ENCODE measurements at places on chromosomes 6 and 20.

GRCh38 chr6:135182071-135183001 is 1.2 kb downstream of the MYB start:
- DNase-seq: no peak

GRCh38 chr6:42423244-42423643 is 28.5 kb downstream of the TRERF1 start:
- DNase-seq: no peak

- DNase-seq: no peak
These were observed 249.5 kb downstream of the SOX4 start for GRCh38 chr6:21842875-21843645.

DNA sequence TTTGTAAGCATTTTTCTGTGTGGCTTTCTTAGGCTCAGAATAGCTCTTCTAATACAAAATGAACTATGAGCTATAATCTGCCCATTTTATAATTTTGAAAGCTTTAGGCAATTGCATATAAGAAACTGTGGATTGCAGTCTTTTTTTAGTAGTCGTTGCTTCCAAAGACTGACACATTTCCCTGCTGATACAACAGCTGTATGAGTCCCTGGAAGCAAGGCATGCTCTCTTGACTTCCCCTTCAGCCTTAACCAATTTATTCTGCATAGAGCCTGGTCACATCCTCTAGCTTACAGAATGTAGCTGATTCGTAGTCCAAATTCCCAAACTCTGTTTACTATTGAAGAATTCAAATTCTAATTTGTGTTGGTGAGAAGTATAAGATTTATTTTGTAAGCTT is 155.3 kb upstream of the EYA4 start:
- DNase-seq: no peak

DNA sequence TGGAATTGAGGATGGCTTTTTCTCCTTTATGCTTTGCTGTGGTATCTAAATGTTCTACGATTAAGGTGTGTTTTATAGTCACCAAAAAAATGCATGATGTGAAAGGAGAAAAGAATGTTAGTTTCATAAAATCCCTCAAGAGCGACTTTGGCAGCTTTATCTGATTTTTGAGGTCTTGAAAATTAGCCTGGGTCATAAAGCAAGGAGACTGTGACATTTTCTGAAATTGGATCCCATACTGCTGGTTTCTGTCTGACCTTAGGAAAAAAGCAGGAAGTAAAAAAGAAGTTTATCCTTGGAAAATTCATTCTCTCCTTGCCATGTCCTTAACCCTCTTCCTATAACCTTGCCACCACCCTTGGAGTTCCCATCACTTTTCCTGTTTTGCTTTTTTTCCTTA is 525.3 kb downstream of the CD83 start:
- no peak for DNase-seq

- no peak for DNase-seq
These were observed 43.2 kb upstream of the TXNDC5 start for GRCh38 chr6:7953753-7954152.

- DNase-seq: no peak
These were observed 130.6 kb upstream of the C6orf118 start for GRCh38 chr6:165439928-165440554.

- no peak for DNase-seq
These were observed 7.6 kb downstream of the MYB start for GRCh38 chr6:135188718-135189117.

DNA sequence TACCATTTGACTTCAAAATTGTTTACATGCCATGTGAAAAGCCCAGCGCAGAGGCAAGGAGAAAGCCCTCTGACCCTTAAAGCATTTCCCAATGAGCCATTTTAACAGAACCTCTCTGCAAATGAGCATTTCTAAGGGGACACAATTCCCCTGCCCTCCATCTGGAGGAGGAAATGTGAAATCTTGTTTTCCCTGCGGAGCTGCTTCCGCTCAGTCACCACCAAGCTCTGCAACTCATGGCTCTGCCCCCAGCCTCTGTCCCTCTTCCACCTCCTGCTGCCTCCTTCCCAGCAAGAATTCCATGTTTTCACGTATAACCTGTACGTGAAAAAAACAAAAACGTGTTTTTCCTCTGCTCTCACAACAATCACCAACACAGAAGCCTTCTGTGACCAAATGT is 12.3 kb downstream of the RIN2 start:
- no peak for DNase-seq

- no peak for DNase-seq
These were observed 57.9 kb downstream of the KCNB1 start for GRCh38 chr20:49424536-49424935.

GRCh38 chr6:2054516-2055067 is 190.8 kb downstream of the GMDS start:
- no peak for DNase-seq

- no peak for DNase-seq
These were observed 96.0 kb downstream of the JPH2 start for GRCh38 chr20:44091026-44091425.

GRCh38 chr6:100880149-100880852 is 828 bp downstream of the ASCC3 start:
- no peak for DNase-seq

- DNase-seq: no peak
These were observed 98.0 kb downstream of the ASXL1 start for GRCh38 chr20:32455901-32456701.

- DNase-seq: no peak
These were observed 116.8 kb downstream of the RNASET2 start for GRCh38 chr6:166839569-166839968.

DNA sequence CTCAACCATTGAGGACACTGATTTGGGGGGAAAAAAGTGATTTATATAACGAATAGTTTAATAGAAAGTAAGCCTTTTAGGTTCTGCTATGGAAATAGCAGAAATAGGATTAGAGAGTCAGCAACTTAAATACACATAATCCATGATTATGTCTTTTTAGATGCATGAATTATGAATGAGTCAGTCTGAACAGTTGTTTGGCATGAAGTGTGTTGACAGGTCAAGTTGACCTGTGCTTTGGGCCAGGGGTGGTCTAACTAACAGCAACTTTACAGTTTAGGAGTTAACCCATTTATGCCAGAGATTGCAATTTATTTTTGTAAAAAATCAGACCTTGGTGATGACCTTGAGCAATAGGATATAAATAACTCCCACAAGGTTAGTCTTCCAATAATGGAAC is 191.3 kb downstream of the MTFR2 start:
- DNase-seq: no peak

- no peak for DNase-seq
These were observed 262.4 kb downstream of the PLCB1 start for GRCh38 chr20:8394308-8394945.

DNA sequence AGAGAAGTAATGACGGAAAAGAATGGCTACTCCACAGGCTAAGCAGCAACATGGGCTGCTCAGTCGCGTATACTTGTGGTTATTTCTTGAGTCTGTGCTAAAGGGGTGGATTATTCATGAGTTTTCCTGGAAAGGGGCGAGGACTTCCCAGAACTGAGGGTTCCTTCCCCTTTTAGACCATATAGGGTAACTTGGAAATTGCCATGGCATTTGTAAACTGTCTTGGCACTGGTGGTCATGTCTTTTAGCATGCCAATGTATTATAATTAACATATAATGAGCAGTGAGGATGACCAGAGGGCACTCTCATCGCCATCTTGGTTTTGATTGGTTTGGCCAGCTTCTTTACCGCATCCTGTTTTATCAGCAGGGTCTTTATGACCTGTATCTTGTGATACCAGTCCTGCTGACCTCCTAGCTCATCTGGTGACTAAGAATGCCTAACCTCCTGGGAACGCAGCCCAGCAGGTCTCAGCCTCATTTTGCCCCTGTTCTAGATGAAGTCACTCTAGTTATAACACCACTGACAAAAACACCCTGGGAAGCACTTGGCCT is 11.4 kb downstream of the LBP start:
- no peak for DNase-seq

GRCh38 chr6:122736163-122736562 is 43.4 kb upstream of the FABP7 start:
- DNase-seq: no peak

DNA sequence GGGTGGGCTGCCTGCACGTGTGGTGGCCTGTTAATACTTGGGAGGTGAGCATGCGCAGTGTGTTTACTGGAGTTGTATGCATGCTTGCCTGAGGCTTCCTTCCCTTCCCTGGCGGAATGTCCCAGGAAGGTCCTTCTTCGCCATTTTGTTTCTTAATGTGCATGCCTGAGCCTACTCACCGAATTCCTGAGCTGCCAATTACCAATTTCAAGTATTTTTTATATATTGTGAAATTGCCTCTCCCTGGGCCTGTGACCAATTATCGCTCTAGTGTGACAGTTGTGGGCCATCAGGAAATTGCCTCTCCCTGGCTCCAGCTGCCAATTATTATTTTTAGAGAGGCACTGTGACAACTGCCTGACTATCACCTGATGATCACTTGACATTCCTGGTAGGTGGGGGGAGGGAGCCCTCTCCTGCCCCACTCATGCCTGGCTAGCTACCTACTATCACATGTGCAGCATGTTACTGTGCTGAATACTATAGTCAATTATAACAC is 70.0 kb downstream of the FAM50B start:
- no peak for DNase-seq

GRCh38 chr6:161815965-161816364 is 542.1 kb upstream of the AGPAT4 start:
- DNase-seq: no peak

- DNase-seq: no peak
These were observed 330.8 kb downstream of the BCKDHB start for GRCh38 chr6:80437221-80437620.

GRCh38 chr6:110447761-110448160 is 28.7 kb downstream of the SLC22A16 start:
- DNase-seq: no peak

DNA sequence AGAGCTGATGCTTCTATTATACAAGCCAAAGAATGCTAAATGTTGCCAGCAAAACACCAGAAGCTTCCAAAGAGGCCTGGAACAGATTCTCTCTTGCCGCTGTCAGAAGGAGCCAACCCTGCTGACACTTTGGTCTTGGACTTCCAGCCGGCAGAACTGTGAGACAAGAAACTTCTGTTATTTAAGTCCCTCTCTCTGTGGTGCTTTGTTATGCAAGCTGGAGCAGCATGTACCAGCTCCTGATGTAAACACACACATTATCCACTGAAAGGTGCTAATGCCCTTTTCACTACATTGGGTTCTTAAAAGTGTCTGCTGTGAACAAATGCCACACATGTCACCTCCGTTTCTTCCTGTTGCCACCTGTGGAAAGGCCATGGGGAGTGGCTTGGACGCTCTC is 25.9 kb upstream of the PRELID3B start:
- no peak for DNase-seq

GRCh38 chr6:78533426-78533825 is 333.9 kb upstream of the IRAK1BP1 start:
- DNase-seq: no peak

DNA sequence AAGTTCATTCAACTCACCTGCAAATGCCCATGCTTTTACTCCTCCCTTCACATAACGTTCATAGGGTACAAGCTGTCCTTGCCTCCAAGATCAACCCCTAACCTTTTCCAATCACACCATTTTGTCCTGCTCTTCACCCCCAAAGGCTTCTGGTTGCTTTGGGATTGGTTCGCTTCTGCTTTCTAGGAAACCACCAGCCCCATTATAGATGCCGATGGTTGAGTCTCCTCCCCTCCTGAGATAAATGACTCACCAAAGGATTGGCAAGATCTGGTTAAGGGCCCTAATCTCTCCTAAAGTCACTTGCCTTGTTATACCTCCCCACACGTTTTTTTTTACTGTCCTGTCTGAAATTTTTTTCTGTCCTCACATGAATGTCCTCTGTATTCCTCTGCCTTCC is 311.4 kb downstream of the HACE1 start:
- DNase-seq: no peak

GRCh38 chr20:44884907-44885391 is 556 bp upstream of the YWHAB start:
- DNase-seq: no peak

GRCh38 chr6:45704056-45704800 is 311.4 kb downstream of the CLIC5 start:
- no peak for DNase-seq

DNA sequence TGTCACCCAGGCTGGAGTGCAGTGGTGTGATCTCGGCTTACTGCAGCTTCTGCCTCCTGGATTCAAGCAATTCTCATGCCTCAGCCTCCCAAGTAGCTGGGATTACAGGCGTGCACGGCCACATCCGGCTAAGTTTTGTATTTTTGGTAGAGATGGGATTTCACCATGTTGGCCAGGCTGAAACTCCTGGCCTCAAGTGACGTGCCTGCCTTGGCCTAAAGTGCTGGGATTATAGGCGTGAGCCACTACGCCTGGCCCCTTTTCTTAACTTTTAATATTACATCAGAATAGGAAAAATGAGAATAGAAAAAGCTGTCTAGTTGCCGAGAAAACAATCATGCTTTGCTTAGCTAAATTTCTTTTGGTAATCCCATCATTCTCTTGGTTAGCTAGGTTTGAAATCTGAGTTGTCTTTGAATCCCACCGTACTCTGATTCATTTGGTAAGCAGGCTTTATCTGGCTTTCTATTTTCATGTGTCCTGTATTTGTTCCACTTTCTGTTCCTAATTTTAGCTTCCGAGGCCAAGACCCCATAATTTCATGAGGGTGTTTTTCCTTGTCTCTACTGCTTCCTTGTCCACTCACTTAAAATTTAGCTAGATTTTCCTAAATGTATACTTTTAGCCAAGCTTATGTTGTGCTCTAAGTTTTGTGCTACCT is 83.5 kb downstream of the NCOA3 start:
- DNase-seq: no peak

GRCh38 chr6:166297606-166298005 is 10.6 kb downstream of the PRR18 start:
- DNase-seq: no peak

Measured in HFF-Myc (cell line).